Activated naive CD8-positive, alpha-beta T cell treated with anti-CD3 and anti-CD28 coated beads, Interleukin-2, amount 50 U/mL, for 24 hours (primary cell): ENCODE measurements at places on chromosomes 11 and 22.

DNA sequence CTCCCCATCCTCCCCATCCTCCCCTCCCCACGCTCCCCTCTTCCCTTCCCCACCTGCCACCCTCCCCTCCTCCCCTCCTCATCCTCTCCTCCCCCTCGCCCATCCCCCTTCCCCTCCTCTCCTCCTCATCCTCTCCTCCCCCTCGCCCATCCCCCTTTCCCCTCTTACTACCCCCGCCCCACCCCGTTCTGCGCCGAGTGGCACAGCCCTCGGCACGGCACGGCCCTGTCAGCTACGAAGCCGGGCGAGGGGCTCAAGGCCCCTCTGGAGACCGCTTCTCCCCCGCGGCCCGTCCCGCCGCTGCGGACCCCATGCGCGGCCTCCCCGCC is 449.9 kb downstream of the OPCML start:
- DNase-seq, result no peak

DNA sequence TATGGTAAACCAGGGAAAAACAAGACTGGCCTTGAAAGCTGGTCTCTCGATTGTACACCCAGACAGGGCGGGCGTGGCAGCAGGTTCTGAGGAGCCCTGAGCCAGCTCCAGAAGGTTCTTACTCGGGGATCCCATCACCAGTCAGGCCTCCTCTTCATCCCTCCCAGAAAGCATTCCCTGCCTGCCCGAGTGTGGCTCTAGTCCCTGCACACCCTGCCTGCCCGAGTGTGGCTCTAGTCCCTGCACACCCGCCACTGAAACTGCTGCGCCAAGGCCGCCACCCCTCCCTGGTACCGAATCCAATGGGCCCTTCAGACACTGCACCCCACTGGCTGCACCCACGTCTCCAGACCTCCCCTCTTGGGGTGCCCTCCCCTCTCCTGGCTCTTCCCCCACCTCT is 30.1 kb downstream of the KIAA0930 start:
- DNase-seq, result no peak

GRCh38 chr11:76206327-76207081 is at the start of gene WNT11:
WNT11 (minus strand) TSS chr11:76206502; CDS start chr11:76206407, 95 bp downstream.
- peak; percentile 25 for DNase-seq

DNA sequence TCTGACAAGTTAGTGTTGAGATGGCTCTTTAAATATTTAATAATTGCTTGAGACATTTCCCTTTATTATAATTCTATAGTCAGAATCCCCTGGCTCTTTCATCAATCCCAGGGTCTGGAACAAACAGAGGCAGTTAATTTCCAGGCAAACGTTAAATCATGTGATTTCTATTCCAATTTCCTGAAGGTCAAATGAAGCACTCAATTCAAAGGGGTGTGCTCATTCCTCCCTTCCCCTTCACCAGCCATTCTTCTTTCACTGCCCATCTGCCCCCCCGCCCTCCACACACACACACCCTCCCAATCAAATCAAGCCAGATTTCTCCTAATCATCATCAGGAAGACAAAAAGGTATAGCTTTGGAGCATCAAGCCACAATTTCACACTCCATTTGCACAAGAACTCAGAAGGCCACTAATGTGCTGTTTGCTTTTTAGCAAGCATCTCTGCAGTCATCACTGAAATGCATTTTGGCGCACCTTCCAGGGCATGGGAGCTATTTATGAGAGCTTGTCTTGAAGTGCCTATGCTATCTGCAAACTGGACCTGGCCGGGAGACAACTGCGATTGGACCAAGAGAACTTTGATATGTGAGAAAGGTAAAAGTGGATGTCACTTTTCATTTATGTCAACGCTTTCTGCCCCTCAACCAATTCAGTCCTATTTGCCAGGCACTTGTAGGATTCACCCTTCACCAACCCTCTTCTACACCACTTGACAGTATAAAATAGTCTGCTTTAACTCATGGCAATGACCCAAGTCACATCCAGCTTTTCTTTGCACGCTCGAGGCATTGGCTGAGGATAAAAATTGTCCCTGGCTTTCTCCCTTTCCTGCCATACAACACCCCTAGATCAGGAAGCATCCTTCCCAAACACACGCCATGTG is 315.1 kb upstream of the API5 start:
- no peak for DNase-seq

DNA sequence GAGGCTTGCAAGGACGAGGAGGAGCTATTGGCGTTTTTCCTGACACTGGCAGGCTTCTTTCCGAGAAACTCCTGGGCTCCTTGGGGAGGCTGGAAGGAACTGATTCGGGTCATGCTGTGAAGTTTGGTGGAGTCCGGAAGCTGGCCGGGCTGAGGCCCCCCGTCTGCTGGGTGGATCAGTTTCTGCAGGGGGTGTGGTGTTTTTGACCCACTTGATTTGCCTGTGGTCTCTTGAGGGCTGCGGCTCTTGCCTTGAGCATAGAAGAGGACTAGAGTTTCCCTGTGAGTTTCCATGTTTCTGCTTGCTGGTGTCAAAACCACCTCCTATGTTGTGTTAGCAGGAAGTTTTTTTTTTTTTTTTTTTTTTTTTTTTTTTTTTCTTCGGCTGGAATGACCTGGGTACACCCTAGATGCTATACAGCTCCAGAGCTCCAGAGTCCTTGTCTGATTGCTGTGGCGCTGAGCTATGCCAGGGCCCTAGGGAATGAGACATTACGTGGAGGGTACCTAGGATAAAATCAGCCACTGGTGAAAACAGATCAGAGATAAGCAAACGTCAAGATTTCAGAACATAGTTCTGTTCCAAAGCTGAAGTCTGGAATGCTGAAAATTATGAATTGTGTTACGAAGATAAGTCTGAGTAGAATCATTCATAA is 728 bp downstream of the TBC1D22A start:
- peak; percentile 61 for DNase-seq

GRCh38 chr11:60143768-60144167 is 39.1 kb downstream of the MS4A6A start:
- DNase-seq, result no peak

GRCh38 chr22:19942157-19943081 is 801 bp upstream of the TXNRD2 start:
- peak; percentile 25 for DNase-seq

- DNase-seq, result no peak
These were observed 96.2 kb downstream of the PDE2A start for GRCh38 chr11:72578051-72578450.

DNA sequence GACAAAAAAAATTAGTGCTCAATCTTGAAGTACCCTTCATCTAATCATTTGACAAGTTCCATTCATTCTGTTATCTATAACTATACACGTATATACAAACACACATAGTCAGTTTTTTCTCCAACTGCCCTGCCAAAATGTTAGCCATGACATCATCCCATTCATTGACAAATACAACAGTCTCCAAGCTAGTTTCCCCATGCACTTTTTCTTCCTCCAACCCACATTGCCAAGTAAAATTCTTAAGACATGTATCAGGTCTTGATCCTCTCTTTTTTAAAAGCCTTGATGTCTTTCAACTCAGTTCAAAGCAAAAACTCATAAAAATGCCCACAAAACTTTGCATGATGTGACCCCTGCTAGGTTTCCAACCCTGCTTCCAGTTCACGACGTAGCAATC is 58.1 kb downstream of the DDI1 start:
- no peak for DNase-seq

DNA sequence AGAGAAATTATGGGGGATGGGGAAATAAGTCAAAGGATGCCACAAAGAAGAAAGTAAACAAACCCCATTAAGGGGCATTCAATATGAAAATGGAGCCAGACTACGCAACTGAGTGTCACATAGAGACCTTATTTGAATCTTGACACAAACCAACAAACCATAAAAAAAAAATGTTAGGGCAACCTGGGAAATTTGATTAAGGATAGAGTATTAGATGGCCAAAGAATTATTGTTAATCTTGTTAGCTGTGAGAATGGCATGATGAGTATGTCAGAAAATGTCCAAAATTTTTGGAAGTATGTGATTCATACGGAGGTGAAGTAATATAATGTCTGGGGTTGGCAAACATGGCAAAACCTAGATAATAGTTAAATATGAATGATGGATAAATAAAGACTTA is 322.1 kb upstream of the MPPED2 start:
- no peak for DNase-seq

DNA sequence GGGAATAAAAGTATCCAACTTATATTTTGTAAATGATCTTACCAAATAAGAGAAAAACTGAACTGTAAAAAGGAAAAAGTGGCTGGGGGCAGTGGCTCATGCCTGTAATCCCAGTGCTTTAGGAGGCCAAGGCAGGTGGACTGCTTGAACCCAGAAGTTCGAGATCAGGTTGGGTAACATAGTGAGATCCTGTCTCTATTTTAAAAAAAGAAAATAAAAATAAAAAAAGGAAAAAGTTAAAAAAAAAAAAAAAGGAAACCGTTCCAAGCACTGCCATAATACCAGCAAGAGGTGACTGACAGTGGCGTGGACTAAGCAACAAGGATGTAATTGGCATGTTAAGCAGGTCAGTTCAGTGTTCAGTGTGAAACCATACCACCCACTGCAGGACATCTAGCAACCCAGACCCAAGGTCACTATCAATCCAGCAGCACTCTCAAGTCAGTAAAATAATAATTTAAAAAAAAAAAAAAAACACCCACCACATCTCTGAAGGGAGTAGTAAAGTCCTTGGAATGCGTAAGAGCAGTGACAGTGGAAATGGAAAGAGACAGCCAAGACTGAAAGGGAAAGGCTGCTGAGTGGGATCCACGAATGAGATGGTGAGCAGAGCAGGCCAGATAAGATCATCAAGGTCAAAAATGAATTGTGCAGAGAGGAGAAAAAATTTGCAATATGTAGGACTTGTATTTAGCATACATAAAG is 43.6 kb downstream of the MAPK1 start:
- DNase-seq, result no peak

- DNase-seq, result no peak
These were observed 141.9 kb downstream of the TMEM135 start for GRCh38 chr11:87179621-87180020.

DNA sequence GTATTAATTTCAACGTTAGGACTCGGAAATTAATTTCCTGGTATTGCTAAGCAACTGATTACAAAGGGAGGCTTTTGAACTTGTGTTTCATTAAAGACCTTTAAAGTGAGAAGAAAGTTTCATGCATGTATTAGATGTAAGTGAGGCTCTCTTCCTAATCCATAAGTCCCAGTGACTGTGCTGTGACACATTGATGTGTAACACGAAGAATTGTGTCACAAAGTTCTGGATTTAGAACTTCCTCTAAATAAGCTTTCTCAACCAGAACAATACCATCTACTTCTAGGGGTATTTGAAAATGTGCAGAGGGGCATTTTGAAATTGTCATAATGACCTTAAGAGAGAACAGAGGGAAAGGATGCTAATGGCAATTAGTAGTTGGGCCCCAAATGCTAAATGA is 14.4 kb downstream of the DCUN1D5 start:
- DNase-seq, result no peak

DNA sequence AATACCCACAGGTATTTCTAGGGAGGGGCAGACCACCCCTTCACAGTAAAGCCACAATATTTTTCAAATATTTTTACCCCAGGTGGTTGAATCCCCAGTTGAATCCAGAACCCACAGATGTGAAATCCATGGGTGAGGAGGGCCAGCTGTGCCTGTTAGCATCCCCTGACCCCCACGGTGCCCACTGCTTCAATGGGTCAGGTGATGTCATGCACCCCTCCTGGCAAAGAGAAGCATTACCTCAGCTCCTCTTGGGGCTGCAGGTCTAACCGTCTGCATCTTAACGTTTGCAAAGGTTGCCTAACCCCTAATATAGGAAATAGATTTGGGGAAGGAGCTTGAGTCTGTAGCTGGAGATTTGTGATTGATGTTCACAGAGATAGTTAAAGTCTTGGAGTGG is 24.7 kb upstream of the IL17RA start:
- no peak for DNase-seq

GRCh38 chr22:43894122-43894521 is 2.3 kb upstream of the PNPLA5 start:
- no peak for DNase-seq

- no peak for DNase-seq
These were observed 12.9 kb upstream of the SH3BP1 start for GRCh38 chr22:37626556-37627075.

- no peak for DNase-seq
These were observed 28.1 kb upstream of the P2RY2 start for GRCh38 chr11:73189723-73190556.

GRCh38 chr11:40175980-40176379 is 1283.5 kb downstream of the LRRC4C start:
- no peak for DNase-seq

DNA sequence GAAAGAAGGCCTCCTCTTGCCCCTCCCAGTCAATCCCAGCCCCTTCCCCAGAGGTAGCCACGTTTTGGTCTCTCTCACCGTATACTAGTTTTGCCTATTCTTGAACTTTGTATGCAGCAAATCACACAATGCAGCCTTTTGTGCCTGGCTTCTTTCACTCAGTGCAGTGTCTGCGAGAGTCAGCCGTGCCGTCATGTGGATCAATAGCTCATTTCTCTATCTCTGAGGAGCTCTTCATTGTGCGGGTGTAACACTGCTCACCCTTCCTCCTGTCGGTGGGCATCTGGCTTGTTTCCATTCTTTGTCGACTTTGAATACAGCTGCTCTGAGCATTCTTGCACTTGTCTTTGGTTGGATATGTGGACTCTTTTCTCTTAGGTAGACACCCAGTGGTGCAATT is 146.5 kb downstream of the CACNA1I start:
- DNase-seq, result no peak

GRCh38 chr11:57426439-57426928 is 437 bp downstream of the SLC43A3 start:
- DNase-seq, result peak; percentile 27
